ENCODE measurements at places on chromosomes 7 and 10.

GRCh38 chr10:77087366-77087765 is 550.2 kb downstream of the KCNMA1 start:
- no peak for DNase-seq

DNA sequence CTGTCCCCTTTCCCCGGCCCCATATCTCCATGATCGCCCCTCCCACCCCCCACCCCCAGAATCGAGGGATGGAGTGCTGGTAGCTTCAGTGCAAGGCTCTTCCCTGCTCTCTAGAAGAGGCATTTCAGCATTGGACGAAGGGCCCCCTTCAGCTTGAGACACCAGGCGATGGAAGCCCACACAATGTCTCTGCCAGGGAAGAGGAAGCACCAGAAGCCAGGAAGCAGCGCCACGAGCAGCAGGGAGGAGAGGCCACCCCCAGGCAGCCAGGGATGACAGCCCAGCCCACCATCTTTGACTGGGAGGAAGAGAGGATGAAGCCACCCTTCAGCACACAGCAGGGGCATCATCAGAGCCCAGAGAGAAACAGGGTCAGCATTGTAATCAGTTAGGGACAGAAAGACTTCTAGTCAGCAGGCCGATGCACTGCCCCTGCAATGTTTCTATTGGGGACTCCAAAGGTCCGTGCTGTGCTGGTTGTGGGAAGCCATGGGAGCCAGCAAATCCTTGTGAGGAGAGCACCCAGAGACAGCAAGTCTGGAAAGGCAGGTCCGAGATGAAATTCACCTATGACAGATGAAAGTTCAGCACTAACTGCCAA is 15.7 kb downstream of the TMEM72 start:
- DNase-seq = no peak

- DNase-seq = no peak
Observed at GRCh38 chr10:70381471-70382421, 679 bp downstream of the LRRC20 start.

GRCh38 chr7:117086788-117087187 is 133.5 kb downstream of the ST7 start:
- DNase-seq = no peak

GRCh38 chr10:112376396-112376790 is 2.5 kb downstream of the ACSL5 start:
- DNase-seq = no peak

DNA sequence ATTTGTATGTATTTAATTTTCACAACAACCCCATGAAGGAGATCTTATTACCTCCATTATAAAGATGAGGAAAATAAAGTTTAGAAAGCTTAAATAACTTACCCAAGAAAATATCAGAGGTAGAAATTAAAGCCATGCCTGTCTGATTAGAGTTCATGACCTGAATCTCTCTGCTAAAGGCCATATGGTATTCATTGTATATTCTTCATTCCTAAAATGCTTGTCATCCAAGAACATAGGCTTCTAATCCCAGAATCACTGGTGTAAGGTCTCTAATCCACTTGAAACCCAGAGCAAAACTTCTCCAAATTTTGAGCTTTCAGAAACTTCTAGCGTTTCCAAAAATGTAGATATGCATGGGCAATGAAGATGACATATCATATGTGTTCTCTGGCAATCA is 72.3 kb upstream of the YAE1 start:
- DNase-seq = no peak

DNA sequence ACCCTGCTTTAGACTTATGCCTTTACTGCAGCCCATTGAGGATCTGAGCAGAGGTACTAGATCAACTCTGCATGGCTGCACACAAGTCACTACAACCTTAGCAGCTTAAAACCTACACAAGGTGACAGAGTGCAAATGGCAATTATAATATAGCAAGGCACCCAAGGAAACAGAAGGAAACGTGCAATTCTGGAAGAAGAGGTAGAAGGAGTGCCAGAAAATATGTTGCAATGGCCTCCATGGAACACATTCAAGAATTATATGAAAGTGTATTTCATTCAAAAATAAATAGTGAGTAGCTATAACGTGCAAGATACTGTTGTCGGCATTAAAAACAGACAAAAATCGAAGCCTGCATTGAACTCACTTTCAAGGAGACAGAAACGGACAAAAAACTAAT is 2.9 kb upstream of the AKR1C8 start:
- DNase-seq = no peak

DNA sequence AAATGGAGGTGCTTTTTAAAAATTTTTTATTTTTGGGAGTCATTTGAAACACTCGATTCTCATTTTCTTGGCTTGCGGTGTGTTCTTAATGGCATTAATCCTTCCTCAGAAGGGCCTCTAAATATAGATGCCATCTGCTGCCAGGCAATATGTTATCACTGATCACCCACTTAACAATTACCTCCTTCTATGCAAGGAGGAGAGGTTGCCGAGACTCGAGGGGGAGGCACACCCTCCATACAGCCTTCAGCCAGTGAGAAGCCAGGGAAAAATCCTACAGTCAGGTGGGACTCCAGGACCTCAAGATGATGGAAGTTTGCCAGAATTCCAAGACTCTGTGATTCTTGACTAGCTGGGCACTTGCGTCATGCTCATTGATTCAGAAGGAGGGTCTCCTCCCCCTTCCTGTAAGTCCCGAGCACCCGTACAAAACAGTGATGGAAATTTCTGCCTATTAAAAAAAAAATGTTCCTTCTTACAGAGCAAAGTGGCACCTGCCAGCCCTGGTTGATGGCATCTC is 574.5 kb downstream of the TYW1 start:
- DNase-seq = no peak

DNA sequence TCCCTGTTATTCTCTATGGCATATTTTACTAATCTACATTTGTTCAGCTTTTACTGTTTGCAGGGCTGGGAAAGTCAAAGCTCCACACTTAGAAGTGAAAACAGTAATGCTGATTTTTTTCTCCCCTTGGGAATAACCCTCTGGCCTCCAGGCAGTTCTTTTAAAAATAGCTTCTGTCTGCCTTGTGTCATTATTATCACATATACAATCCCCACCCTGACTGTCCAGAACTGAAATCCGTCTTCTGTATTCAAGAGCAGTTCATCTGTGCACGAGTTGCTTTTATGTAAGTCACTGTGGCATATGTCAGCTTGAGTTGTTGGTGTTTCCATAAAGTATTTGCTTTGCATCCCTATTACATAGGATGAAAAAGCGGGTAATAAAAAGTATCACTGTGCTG is 1221.1 kb upstream of the CELF2 start:
- DNase-seq = no peak

DNA sequence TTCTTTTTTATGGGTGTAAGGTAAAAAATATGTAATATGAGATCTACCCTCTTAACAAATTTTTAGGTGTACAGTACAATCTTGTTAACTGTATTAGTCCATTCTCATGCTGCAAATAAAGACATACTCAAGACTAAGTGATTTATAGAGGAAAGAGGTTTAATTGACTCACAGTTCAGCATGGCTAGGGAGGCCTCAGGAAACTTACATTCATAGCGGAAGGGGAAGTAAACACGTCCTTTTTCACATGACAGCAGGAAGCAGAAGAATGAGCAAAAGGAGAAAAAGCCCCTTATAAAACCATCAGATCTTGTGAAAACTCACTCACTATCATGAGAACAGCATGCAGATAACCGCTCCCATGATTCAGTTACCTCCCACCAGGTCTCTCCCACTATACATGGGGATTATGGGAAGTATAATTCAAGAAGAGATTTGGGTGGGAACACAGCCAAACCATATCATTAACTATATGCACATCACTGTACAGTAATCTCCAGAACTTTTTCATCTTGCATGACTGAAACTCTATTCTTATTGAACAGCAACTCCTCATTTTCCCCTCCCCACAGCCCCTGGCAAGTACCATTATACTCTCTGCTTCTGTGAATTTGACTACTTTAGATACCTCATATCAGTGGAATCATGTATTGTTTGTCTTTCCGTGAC is 127.4 kb downstream of the WNT2 start:
- DNase-seq = no peak

DNA sequence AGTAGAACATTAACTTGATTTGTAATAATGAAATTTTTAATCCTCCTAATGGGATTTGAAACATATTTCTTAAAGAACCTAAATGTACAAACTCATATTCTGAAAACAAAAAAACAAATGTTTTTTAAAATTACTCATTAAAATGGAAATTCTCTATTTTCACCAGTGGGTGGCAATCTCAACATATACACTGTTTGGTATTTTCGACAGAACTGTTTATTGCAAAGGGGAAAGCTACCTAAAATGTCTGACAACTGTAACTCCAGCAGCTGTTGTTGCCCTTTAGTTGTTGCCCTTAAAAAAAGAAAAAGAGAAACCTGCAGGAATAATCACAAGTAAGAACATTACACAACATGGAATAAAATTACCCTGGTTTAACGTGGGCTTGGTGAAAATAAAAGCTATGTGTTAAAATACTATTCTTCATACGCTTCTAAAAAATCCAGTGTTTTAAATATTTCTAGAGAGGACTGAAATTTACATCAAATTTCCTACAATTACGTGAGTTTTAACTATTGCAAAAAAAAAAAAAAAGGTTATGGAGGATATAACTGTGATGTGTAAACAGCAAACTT is 54.5 kb downstream of the COL1A2 start:
- no peak for DNase-seq

DNA sequence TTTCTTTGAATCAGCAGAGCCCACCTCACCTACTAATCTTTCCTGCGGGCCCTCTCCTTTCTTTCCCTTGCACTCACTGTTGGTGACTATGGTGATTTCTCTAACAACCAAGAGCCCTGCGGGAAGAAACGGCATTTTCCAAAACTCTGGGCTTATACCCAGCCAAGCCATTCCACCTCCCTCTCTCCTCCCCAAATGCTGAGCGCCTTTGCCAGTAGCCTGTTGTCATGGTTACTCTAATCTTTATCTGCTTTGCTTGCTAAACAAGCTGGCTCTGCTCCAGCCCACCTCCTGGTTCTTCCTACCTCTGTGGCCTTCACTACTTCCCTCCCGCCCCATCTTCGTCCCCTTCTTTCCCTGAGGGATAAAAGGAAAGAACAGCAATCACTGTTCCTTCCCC is 86.7 kb downstream of the DGKI start:
- DNase-seq = no peak

GRCh38 chr7:20409961-20410360 is 79.3 kb downstream of the ITGB8 start:
- DNase-seq = no peak

DNA sequence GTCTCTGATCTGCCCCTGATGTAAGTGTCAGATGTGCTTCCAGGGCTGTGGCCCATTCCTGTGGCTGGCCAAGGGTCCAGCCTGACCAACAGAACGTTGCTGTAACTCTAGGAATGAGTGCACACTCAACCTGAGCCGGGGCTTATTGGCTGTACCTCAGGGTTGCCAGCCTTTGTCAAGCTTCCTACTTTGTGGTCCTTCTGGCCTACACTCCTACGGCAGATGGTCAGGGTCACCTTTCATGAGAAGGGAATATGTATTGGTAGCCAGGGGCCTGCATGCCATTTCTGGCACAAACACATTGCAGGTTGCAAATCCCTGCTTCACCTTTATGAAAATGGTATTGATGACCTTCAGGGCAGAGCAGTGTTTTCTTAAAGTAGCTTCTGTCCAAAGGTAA is 64.5 kb downstream of the MTURN start:
- DNase-seq = no peak

GRCh38 chr10:71077143-71077581 is 135.2 kb upstream of the UNC5B start:
- no peak for DNase-seq

GRCh38 chr7:1673581-1674118 is 3.6 kb downstream of the ELFN1 start:
- DNase-seq = no peak

DNA sequence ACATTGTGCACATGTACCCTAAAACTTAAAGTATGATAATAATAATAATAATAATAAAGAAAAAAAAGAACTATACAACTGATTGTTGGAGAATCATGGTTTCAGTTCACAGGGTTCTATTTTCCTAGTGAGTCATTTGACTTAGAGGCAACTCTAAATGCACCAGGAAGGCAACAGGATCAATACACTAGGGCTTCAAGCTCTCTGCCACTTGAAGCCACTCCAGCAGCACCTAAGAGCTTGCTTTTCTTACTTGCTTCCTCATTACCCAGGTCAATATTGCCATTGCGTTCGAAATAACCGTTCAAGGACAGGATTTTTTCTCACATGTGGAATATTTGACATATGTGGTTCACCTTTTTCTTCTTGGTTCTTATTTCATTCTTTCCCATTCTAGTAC is 189.7 kb downstream of the GRM3 start:
- DNase-seq = no peak

- no peak for DNase-seq
Observed at GRCh38 chr10:26881600-26882331, 21.0 kb upstream of the ABI1 start.

DNA sequence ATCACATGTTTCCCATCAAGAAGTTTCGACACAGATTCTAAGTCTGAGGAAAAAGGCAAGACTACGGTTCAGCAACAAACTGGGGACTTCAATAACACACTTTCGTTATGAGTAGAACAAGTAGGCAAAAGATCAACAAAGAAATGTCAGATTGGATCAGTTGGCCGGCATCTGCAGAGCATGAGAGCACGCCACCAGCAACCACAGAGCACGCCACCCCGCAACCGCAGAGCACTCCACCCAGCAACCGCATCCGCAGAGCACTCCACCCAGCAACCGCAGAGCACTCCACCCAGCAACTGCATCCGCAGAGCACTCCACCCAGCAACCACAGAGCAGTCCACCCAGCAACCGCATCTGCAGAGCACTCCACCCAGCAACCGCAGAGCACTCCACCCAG is 89.7 kb upstream of the FAM20C start:
- DNase-seq = no peak

DNA sequence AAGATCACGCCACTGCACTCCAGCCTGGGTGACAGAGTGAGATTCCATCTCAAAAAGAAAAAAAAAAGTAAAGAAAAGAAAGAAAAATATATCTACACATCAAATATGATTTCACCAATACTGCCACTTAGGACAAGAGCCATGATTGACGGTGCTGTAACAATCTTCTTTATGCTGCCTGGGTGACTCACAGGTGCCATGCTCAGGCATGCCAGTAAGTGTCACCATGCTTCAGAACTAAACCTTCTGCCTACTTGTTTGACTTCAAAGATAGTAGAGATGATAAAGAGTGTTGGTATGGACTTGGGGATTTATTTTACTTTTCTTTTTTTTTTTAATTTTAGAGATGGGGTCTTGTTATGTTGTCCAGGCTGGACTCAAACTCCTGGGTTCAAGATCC is 33.6 kb upstream of the DNMBP start:
- no peak for DNase-seq

GRCh38 chr7:99974681-99975080 is 1.1 kb downstream of the AZGP1 start:
- no peak for DNase-seq
